Cerebellar nuclear complex (tissue), 1 donor: ENCODE measurements at places on chromosomes 6 and 20.

- DNase-seq: no peak
Observed at GRCh38 chr20:53654932-53655624, 61.4 kb upstream of the ZNF217 start.

GRCh38 chr6:2104524-2104880 is 140.9 kb downstream of the GMDS start:
- no peak for DNase-seq

- no peak for DNase-seq
Observed at GRCh38 chr6:133359256-133359655, 118.1 kb downstream of the EYA4 start.

DNA sequence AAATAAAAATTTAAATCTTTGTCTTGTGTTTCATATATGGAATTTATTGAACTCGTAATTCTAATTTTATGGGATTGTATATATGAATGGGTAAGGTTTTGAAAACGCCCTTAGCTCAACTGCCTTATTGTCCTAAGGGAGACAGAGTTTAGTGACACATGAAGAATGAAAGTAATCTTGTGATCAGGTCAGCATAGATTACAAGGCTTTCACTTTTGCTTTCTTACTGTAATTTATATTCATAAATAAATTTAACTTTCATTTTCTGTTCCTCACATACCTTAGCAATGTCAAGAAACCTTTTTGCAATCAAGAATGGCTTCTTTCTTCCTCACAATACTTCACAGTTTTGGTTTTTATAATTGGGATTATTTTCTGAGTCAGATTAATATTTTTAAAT is 14.4 kb downstream of the KPNA5 start:
- DNase-seq: no peak

- DNase-seq: no peak
Observed at GRCh38 chr20:50561379-50562078, 51.3 kb downstream of the PTPN1 start.

DNA sequence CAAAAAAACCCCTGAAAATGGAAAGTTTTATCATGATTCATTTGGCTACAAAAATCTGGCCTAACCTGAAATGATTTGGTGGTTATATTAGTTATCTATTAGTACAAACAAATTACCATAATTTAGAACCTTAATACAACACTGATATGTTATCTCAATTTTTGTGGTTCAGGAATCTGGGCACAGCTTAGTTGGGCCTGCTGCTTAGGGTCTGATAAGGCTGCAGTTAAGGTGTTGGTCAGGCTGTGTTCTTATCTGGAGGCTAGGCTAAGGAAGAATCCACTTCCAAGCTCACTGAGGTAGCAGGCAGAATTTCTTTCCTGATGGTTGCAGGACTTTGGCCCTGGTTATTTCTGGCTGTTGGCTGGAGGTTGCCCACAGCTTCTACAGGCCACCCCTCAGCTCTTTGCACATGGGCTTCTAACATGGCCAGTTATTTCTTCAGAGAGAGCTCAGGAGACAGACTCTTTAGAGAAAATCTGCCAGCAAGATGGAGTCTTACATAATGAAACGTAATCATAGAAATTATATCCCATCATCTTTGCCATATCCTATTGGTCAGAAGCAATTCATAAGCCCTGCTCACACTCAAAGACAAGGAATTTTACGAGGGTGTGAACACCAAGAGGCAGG is 11.4 kb downstream of the TRIM38 start:
- no peak for DNase-seq

DNA sequence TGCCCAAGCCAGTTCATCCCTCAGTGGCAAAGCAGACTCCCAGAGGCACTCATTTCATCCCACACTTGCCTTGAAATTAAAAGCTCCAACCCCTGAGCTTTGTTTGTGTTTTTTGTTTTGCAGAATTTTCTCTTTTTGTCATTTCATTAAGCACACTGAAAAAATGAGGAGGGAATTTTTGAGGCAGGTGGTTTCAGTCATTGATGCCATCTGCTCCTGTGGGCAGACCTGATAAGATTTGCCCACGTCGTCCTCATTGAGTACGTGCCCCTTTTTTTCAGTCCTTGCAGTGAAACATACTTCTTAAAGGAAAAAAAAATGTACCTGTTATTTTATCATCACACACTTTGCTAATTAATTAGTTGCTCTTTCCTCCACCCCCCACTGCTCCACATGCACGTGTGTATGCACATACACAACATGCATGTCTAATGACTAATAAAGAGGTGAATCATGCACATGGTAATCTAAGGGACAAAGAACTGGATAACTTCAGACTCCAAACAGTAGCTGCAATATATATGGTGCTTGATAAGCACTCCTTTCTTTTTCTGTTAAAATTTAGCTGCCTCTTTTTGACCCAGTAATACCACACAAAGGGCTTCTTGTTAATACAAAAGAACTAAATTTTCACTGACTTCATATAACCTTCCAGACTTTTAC is 102.1 kb upstream of the TMEM181 start:
- no peak for DNase-seq

GRCh38 chr20:8421981-8422380 is 289.9 kb downstream of the PLCB1 start:
- no peak for DNase-seq

DNA sequence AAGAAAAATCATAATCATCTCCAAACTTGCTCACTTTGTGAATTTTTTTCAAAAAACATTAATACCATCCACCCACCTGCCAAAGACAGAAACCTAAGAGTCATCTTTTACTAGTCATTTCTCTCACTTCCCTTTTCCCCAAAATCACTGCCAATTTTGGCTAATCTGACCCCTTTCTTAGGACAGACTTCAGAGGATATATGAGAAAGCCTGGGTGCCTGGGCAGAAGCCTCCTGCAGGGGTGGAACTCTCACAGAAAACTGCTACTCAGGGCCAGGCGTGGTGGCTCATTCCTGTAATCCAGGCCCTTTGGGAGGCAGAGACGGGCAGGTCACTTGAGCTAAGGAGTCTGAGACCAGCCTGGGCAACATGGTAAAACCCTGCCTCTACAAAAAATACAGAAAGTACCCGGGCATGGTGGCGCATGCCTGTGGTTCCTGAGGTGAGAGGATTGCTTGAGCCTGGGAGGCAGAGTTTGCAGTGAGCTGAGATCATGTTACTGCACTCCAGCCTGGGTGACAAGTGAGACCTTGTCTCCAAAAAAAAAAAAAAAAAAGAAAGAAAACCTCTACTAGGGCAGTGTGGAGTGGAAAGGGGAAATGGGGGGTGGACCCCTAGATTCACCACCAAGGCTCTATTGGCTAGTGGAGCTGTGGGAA is 3.8 kb downstream of the DEK start:
- DNase-seq: no peak

GRCh38 chr6:99013145-99013544 is 65.4 kb upstream of the FBXL4 start:
- no peak for DNase-seq

DNA sequence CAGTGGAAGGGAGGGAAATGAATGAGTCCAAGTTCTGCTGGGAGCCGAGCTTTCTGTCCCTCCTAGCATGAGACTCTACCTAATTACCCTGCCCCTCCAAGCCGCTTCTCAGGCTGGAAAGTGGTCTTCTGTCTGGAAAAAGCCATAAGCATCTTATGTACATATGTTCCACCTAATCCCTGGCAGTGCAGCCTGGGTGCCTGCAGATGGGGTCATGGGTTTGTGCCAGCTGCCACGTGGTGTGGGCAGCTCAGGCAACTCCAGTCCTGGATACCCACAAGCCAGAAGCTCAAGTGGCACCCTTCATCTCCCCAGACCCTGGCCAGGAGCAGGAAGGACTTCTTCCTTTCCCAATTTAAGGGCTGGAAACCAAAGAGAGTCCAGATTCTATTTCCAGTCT is 253.1 kb downstream of the LY86 start:
- DNase-seq: no peak

DNA sequence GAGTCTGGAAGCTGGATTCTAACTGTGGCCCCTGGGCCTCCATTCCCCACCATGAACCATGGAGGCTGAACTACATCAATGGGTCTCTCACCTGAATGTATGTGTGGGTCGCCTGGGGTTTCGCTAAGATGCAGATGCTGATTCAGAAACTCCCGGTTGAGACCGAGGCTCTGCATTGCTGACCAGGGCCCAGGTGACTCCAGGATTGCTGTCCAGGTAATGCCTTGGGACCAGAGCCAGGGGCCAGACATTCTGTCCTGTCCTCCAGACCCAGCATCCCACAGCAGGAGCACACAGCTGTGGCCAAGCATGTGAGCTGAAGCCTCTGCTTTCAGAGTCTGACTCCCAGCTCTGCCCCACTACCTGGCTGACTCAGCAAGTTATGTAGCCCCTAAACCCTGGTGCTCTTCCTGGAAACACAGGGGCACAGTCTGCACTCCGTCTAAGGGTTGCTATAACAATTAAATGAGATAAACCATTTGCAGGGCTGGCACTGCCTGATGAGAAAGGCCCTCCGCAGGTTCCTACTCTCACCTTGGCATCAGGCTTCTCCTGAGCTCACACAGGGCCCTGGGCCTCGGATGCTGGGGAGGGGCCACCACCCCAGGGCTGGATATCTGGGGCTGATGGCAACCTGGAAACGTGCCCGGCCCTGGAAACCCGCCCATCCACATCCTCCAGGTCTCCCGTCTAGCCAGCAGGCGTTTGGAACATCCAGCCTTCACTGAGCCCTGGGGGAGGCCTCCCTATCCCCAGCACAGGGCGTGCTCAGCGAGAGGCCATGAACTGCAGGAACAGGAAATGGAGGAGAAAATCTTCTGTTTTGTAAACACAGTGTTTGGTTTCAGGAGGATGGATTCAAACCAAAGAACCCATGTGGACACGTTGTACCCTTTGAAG is 175.7 kb downstream of the DLL1 start:
- no peak for DNase-seq

- no peak for DNase-seq
Observed at GRCh38 chr6:33630014-33630413, 8.9 kb downstream of the ITPR3 start.

- DNase-seq: no peak
Observed at GRCh38 chr20:14561741-14562221, 224.4 kb upstream of the FLRT3 start.

DNA sequence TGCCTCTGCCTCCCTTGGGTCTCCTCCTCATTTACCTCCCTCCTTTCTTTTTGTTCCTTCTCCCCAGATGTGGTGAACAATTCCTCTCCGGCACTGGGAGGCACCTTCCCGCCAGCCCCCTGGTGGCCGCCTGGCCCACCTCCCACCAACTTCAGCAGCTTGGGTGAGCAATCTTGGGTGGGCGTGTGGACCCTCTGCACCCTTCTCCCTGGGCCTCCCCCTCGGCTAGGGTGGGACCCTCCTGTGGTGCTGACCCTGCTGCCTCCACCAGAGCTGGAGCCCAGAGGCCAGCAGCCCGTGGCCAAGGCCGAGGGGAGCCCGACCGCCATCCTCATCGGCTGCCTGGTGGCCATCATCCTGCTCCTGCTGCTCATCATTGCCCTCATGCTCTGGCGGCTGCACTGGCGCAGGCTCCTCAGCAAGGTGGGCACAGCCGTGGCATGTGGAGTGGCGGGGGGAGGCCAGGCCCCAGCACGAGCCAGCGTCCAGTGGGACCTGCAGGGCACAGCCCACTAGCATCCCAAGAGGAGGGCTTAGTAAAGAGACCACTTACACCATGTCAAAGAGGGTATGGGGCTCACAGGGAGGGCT is 8.8 kb downstream of the DDR1 start:
- DNase-seq: no peak

GRCh38 chr6:67458265-67458664 is 1176.8 kb upstream of the ADGRB3 start:
- no peak for DNase-seq

GRCh38 chr6:43771858-43772680 is 2.1 kb downstream of the VEGFA start:
- DNase-seq: peak; percentile 4
